RWPE2 (cell line): ENCODE measurements at places on chromosomes 3 and 15.

- DNase-seq: peak; percentile 42
Observed at GRCh38 chr15:70443486-70444273, 319.7 kb downstream of the UACA start.

GRCh38 chr3:77372018-77372417 lies 332.1 kb downstream of the ROBO2 start:
- no peak for DNase-seq

GRCh38 chr3:184399410-184399809 lies 19.6 kb downstream of the CHRD start:
- DNase-seq: no peak

DNA sequence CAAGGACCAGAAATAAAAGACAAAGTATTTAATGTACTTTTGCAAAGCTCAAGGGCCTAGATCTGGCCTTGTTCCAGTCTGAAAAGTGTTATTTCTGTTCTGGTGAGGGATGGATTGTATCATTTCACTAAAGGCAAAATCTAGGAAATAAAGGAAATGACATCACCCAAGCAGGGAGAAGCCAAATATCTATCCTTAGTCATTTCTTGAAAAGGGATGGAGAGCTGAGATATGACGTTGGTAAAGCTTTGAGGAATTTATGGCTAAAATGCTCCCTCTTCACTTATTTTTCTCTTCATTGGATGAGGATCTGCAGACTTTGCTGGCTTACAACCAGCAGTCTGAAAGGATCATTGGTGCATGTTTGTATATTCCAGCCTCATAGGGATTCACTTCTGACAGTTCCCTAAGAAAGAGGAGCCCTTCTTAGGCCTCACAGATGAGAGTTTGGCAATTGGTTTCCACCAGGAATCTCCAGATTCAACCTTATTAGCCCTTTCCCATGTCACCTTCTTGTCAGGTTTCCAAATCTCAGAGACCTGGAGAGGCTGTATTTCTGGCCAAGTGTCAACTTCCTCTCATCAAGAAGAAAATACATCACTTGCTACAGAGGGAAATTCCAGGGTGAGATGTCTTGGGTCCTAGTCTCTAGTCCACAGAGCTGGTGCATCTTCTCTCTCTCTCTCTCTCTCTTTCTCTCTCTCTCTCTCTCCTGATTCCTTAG lies 93.7 kb upstream of the BOC start:
- no peak for DNase-seq

GRCh38 chr3:10945683-10946287 lies 46.8 kb upstream of the SLC6A1 start:
- no peak for DNase-seq

DNA sequence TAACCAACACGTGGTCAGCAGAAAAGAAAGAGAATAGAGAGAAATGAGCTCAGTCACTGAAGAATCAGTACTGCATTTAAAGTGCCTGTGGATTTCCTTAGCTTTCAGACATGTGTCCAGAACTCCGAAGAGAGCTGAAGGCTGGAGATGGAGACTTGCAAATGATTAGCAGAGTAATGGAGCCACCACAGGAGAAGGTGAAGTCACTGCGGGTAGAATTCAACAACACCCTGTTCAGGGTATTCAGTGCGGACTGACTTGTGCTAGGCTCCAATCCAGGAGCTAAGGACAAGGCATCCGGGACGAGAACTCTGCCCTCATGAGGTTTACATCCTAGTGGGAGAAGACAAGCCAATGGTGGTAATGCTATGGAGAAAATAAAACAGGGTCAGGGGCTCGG lies 4.2 kb downstream of the EIF4E3 start:
- no peak for DNase-seq

DNA sequence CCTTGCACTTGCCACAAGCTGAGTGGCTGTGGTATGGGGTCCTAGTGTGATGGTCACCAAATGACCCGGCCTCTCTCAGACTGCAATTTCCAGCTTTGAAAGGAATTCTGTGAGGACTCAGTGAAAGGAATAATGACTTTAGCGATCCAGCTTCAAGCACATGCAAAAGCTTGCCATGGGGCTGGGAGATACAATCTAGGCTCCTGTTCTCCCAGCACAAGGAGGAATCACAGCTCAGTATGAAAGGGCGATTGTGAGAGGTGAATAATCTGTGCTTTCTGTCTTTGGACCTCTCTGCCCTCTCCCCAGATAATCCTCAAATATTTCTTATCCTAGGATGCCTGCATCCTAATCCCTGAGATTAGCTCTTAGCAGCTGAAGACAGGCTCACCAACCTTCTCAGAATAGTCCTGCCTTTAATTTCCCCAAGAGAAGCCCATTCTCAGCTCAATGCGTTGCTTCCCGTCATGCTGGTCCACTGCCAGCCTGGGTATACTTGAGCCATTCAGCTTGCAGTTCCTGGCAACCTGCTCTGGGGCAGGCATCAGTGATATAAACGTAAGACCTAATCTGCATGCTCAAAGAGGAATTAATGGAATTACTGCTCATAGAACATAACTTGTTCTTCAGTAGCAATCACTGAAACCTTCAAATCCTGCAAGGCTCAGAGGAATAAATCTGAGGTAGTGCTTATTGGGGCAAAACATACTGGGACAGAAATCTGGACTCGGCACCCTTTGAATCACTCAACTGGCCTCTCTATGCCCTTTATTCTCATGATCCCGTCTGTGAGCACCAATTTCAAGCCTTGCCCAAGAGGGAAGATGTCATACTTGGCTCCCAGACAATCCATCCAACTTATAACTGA lies 15.1 kb downstream of the TLNRD1 start:
- DNase-seq: no peak

DNA sequence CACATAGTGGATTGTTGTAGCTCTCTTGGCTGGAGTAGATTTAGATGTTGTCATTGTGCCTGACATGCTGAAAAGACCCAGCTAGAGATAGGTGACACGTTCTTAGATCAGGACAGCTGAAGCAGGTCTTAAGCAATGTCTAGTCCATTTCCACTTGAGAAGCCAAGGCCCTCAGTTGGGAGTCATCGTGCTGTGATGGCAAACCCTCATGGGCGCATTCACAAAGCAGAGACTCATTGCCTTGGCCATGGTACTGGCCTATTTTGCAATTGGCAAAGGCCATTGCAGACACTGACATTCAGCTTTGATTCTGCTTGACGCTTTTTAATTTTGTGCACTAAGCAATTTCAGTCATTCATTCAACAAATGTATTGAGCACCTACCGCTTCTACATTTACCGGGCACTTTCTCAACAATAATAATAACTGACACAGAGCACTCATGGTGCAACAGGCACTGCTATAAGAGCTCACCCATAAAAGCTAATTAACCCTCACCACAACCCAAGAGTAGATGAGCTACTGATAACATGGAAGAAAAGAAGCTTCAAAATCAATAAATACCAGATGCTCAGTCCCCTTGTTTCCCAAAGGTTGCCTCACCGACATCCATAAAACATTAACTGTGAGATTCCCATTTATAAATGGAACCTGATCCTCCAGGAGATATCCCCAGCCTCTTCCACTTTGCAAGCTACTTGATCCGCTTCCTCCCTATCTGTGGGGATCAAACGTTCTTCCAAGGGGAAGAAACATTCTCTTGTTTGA lies 200.1 kb downstream of the TLE3 start:
- no peak for DNase-seq

DNA sequence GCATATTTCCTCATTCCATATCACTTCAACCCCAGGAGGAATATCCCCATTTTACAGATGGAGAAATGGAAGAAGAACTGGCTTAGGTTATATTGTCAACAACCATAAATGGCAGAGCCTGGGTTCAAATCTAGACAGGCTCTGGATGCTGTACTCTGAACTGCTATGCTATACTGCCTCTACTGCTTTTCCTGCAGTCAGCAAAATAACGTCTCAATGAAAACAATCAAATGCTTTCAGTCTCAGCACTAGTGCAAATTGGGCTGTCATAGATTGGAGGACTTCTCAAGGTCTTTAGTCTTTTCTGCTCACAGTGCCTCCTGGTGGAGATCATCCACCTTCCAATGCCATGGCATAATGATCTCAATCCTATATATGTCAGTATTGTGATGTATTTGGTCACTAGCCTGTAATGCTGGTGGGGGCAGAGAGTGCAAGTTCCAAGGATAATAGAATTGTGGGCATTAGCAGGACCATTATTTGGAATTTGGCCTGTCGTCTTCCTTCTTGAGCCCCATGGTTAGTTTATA lies 285.0 kb downstream of the CLSTN2 start:
- no peak for DNase-seq

GRCh38 chr3:139671107-139671506 lies 6.7 kb downstream of the NMNAT3 start:
- no peak for DNase-seq

GRCh38 chr3:27428446-27428845 lies 55.7 kb downstream of the SLC4A7 start:
- no peak for DNase-seq

DNA sequence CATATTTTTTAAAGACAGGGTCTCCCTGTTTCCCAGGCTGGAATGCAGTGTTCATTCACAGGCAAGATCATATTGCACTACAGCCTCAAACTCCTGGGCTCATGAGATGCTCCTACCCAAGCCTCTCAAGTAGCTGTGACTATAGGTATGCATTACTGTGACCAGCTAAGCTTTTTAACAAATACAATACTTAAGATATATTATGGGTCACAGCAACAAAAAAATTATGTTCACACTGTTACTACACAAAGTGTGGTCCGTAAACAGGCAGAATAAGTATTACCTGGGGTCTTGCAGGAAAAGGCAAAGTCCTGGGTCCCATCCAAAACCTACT lies 152.5 kb downstream of the VPS13C start:
- no peak for DNase-seq

DNA sequence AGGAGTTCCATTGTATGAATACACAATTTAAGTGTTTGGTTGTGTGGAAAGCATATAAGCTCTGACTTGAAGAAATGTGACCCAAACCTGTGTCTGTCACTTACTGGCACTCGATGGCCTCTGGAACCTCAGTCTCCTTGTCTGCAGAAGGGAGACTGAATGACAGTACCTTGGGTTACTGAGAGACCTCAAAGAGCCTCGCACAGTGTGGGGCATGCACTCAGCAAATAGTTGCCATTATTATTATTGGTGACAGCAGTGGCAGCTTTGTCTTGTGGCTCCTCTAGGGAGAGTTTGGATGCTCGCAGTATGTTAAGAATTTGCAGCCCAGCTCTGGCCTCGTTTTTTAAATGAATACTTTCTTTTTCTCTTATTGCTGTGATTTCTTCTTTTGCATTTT lies 43.4 kb downstream of the EEFSEC start:
- no peak for DNase-seq

- DNase-seq: no peak
Observed at GRCh38 chr3:4808637-4809036, 170.6 kb upstream of the BHLHE40 start.

- no peak for DNase-seq
Observed at GRCh38 chr3:105842943-105843342, 25.9 kb downstream of the CBLB start.

DNA sequence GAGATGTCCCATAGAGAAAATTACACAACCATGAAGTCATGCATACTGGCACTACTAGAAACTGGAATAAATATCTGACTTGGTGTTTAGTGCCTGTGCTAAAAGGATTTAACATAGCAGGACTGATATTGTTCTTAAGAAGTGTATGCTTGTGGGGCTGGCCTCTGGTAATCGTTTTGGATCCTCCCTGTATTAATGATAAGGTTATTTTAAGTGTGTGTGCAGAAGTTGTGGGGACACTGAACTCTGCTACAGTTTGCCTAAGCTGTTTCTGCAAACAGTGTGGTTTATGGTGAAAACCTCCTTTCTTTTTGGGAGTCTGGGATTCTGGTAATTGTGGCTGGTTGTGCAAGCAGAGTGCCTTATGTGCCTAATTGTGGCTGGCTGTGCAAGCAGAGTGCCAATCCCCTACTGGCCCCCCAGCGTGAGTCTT lies 120.8 kb downstream of the CLASP2 start:
- no peak for DNase-seq

DNA sequence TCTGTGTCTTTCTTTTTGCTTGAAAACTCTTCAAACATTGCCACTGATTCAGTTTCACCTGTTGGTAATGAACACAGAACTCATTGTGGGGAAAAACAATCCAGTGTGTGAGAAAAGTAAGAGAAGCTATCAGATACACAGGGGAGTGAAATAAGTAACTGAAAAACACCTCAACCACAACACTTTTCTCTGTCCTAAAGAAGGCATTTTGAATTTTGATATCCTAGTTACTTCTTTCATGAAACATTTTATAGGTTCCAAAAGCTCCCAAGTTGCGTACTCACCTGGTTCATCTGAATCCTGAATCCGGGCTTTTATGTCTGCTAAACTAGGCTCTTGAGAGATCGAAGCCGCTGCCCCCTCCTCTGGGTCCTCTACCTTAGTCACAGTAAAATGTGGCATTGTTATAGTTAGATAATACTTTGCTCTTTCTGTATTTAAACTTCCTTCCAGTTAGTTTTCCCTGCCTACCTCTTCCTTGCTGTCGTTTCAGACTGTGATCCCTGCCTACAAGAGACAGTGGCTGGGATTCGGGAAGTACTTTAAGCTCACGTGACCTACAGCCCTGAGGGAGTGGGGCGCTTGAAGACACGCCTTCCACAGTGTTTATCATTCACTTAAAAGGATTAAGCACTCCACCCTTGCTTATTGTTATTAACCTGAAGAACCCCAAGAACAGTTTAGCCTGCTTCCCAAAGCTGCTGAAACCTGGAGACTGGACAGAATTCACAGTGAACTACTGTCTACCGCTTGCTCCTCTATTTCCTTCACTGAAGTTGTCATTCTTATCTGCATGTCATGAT lies 19.1 kb downstream of the SLC12A6 start:
- no peak for DNase-seq

DNA sequence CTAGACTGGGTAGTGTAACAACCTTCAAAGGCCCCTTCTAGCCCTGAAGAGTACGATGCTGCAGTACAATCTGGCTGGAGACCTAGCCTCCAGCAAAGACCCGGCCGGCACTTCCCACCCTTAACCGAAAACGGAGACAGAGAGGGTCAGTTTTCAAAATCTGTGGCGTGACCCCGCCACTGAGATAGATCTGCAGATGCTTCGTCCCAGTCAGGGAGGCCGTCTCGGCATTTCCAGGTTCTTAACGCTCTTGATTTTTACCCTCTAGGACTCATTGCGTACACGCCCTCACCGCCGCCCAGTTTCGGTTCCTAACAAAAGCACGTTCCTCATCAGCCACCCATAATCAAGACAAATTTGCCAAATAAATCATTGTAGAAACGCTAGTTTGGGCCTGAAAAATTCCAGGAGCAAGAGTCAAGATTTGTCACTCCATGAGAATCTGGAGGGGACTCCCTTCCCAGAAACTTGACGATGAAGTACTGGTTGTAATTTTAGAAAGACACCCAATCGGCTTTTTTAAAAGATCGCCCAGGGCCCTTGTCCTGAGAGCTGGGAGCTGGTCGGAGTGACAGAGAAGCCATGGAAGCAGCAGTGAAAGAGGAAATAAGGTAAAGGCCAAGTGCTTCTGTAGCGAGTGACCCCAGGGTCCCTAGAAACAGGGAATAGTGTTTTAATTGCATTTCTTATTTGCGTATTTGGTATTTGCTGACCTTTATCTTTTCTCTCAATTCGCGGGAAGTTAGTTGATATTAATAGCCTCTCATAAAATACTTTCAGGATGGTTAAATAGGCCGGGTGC lies 868 bp upstream of the TMEM87A start:
- peak; percentile 83 for DNase-seq

- DNase-seq: no peak
Observed at GRCh38 chr3:157099326-157100095, 60.4 kb downstream of the CCNL1 start.
